ENCODE measurements at places on chromosomes 12 and 14.

- peak; percentile 93 for DNase-seq
These were observed 1.8 kb downstream of the GLI1 start for GRCh38 chr12:57461276-57461916.

DNA sequence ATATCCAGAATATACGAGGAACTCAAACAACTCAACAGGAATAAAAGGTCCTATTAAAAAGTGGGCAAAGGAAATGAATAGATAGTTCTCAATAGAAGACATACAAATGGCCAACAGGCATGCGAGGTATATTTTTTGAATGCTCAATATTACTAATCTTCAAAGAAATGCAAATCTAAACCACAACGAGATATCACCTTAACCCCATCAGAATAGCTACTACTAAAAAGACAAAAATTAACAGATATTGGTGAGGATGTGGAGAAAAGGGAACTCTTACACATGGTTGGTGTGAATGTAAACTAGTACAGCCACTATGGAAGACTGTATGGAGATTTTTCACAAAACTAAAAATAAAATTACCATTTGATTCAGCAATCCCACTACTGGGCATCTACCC lies 99.2 kb downstream of the TMEM260 start:
- DNase-seq = no peak

GRCh38 chr12:108611884-108612415 lies 14.1 kb upstream of the TMEM119 start:
- peak; percentile 83 for DNase-seq

GRCh38 chr12:39814626-39815025 lies 195.0 kb upstream of the ABCD2 start:
- DNase-seq = no peak

GRCh38 chr12:94745562-94745961 lies 95.2 kb upstream of the TMCC3 start:
- no peak for DNase-seq

Data from mesendoderm (in vitro differentiated cells).